GM19239 (cell line): ENCODE measurements at places on chromosomes 3 and 15.

DNA sequence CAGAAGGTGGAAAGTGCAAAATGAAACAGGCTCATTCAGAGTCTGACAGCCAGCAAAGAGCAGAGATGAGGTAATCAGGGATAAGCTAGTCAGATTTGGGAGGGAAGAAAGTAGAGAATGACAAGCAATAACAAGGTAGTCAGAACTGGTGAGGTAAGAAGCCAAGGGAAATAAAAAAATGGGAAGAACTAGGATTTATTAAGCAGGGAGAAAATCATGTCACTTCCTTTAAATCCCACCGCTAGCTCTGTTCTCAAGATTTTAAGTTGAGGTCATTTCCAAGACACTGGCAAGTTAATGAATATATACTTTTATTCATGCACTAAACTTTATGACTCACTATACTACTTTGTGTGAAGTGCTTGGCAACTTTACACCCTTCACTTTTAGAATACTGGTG, 1106.8 kb downstream of the IGSF11 start:
- DNase-seq: no peak

DNA sequence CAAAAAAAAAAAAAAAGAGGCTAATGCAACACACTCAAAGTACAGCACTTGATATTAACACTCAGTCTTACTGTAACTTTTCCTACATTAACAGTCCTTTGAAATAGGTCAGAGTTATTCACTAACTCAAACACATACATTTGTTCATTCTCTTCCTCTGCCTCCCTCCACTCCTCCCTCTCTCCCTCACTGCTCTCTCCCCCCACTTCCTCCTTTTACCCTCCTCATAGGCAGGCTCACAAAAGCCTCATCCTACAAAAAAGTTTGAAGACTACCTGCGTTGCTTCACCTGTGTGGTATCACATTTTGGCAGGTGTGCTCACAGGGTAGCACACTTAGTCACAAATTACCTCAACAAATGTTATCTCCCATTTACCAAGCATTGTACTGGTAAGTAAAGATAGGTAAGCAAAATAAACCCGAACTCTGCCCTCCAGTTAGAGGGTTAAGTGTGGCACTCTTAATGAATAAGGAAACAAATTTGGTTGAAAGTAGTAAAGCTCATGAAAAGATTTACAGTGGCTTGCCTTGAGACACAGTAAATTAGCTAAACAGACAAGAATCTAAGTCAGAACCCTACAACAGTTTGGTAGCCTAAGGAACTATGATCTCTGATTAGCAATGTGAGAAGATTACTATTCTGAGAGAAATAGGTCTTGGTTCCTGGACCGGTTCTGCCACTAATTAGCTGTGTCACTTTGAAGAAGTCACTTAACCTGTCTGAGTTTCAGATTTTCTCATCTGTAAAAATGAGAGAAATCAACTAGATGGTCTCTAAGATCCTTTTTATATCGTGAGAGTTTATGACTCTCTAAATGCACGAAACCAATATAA, 151.0 kb upstream of the MLF1 start:
- DNase-seq: no peak

DNA sequence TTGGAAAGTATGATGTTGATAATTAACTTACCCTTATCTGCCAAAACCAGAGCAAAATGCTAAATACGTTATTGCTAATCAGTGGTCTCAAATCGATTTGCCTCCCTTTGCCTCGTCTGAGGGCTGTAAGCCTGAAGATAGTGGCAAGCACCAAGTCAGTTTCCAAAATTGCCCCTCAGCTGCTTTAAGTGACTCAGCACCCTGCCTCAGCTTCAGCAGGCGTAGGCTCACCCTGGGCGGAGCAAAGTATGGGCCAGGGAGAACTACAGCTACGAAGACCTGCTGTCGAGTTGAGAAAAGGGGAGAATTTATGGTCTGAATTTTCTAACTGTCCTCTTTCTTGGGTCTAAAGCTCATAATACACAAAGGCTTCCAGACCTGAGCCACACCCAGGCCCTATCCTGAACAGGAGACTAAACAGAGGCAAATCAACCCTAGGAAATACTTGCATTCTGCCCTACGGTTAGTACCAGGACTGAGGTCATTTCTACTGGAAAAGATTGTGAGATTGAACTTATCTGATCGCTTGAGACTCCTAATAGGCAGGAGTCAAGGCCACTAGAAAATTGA, 59.7 kb downstream of the DCUN1D1 start:
- DNase-seq: no peak

GRCh38 chr3:32880225-32880624, 62.4 kb downstream of the TRIM71 start:
- no peak for DNase-seq

GRCh38 chr3:180184816-180185215, 148.1 kb upstream of the PEX5L start:
- DNase-seq: no peak

GRCh38 chr3:52787672-52788625, 6.6 kb upstream of the ITIH3 start:
- no peak for DNase-seq

GRCh38 chr3:90052425-90052950, 945.1 kb downstream of the EPHA3 start:
- DNase-seq: no peak

DNA sequence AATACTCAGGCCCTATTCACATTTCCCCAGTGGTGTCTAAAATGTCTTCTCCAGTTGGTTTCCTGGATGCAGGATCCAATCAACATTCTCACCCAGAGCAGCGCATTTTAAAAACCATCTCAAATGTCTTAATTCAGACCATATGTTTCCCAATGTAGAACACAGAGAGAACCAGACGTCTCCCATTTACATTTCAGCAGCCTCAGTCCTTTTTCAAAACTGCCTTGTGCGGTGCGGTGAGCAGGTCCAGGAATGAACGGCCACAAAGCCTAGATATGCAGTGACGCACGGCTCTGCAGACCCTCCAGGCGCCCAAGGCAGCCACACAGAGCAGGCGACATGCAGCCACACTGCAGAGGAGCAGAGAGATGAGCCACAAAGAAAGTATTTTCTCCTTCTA, 66.1 kb upstream of the MEX3B start:
- DNase-seq: no peak

- peak; percentile 7 for DNase-seq
These were observed 31.0 kb upstream of the ATOSA start for GRCh38 chr15:52710050-52710707.

- DNase-seq: no peak
These were observed 51.5 kb downstream of the PRKAR2A start for GRCh38 chr3:48795997-48796732.

- no peak for DNase-seq
These were observed 37.2 kb downstream of the SLC6A6 start for GRCh38 chr3:14439501-14440167.

DNA sequence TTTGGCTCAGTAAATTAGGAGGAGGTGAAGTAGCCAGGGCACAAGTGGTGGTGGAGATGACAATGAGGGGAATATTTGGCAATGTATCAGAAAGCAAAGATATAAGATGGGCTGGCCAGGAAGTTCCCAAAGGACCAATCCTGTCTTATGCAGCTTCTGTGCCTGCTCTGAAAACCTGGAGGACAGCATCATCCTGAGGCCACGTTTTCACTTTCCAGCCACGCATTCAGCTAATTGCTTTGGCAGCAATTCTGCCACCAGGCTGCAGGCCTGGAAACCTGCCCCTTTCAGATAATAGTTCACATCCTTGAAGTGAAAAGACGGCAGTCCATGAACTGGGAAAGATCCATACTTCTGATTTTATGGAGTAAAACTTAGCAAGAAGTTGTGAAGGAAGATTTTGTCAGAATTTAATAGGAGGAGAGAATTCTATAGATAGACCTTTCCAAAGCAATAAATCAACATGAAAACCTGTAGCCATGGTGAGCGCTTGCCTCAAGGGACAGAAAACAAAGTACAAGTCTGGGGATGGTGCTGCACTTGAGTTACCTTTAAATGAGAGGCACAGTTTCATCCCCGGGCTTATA, 682.5 kb downstream of the GRM7 start:
- DNase-seq: no peak

- DNase-seq: no peak
These were observed 11.1 kb downstream of the RUVBL1 start for GRCh38 chr3:128112357-128112968.

GRCh38 chr15:99446565-99447496, 119.0 kb upstream of the MEF2A start:
- no peak for DNase-seq

DNA sequence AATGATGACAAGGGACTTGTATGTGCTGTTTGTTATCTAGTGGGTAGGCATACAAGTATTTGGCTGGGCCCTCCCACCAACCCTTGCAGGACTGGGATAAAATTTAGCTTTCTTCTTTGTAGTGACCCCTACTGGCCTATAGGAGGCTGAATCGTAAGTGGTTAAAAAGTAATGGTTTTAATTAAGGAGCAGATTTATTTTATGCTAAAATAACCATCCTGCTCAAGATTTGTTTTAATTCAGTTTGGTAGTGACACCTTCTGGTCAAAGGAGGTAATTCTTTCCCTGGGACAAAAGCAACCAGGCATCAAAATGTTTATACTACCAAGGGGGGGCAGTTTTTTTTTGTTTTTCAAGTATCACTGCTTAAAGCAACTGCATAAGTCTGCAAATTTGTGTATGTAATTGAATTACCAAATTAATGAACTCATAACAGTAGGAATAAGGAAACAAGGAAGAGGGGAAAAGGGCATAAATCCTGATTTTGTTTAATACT, 70.7 kb downstream of the TOP2B start:
- no peak for DNase-seq

DNA sequence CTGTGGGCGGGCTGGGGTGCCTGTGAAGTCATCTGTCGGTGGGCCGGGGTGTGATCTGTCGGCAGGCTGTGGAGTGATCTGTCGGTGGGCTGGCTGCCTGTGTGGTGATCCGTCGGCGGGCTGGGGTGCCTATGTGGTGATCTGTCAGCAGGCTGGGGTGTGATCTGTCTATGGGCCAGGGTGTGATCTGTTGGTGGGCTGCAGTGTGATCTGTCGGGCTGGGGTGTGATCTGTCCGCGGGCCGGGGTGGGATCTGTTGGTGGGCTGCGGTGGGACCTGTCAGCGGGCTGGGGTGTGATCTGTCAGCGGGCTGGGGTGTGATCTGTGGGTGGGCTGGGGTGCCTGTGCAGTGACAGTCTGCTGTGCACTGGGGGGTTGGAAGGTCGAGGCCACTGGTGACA, 204.5 kb downstream of the XXYLT1 start:
- no peak for DNase-seq

DNA sequence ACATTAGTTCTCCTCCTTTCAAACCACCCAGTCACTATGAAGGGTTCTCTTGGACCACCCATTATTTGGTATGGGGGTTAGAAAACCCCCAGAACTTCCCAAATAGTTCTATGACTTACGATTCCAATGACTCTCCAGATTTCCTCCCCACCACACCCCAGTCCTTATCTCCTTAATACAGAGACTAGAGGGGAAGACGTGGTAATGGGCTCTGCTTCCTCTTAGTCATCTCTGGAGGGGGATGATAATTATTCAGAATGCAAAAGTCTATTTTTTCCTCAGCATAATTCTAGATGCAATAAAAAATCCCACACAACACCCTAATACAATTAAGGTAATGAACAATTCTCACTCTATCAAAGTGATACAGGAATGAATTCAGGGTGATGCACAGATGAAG, 48.9 kb upstream of the CFAP161 start:
- no peak for DNase-seq

DNA sequence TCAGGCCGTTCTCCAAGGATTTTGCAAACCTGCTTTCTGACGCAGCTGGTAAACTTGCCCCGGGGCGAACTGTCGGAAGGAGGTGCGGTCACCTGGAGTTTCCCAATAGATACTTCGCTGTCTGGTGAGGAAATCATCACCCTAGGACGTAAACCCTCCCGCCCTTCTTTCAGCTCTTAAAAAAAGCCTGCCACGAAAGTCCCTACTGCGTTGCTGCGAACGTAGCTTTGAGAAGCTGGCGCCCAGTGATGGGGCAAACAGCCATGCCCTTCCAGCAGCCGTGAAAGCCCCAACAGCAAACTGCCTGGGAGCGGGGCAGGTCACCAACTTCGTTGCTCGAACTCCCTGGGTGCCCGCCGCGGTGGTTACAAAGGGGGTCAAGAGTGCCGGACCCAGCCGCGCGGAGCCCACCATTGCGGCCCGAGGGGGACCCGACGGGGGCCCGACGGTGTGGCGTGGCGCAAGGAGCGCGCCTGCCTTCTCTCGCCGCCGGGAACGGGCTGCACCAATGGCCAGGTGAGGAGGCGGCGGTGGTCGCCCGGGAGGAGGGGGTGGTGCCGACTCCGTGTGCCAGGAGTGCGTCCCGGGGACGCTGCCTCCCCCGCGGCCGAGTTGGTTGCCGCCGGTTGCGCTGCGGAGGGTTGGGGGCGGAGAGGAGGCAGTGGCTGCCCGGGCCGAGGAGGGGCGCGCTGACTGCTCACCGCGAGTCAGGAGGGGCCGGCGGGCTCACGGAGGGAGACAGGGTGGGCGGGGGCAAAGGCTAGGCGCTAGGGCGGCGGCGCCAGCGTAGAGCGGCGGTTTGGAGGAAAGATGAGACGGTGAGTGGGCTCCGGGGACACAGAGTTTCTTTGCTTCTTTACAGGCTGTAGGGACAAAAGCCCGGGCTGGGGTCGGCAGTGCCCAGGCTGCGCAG, at the start of gene PHLDB2:
Gene PHLDB2, plus strand, starts transcription at position 205 of the 913 bp plus-strand sequence. CDS start 24,813 bp downstream, outside the sequence.
- DNase-seq: peak; percentile 18

DNA sequence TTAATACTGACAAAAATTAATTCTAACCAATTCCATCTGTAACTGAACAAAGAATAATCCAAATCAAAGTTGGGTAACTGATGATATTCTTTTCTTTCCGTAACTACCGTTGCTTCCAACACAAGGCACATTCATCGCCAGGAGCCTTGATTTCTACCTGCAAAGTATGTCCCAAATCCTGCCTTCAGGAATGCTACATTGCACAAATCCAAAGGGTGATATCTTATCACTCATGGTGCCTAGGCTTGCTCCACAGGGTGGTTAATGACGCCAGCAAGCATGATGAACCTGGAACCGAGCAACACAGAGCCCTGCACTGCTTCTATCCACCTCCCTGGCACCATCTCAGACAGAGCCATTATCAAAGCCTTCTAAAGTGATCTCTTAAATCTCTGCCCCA, 772.7 kb downstream of the ROBO1 start:
- no peak for DNase-seq

DNA sequence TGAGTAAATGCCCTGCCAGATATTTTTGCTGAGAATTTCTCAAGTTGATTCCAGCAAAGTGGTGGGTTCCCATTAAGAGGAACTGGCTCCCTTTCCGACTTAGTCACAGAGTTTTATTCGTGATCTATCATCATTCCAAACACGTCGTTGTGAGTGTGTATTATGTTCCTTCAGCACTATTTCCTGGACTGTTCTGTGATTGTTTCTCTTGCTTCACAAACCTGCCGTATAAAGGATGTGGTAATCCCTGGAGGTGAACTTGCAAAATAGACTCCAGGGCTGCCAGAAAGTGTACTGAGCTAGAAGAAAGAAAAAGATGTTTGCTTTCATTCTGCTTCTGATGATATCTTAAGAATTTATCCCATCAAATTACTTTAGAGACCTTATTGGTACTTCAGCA, 14.5 kb upstream of the CAPN3 start:
- no peak for DNase-seq

DNA sequence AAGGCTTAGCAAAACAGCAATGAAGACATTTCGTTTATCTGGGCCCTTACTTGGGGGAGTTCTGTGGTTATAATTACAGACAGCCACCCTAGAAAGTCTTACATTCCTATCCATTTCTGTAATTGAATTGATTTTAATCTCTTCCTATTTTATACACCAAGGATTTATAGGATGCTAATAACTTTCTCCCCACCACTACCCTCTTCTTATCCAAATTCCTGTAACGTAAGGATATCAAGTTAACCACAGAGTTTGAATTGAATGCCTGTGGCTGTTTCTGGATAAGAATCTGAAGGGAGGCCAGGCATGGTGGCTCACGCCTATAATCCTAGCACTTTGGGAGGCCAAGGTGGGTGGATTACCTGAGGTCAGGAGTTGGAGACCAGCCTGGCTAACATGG, 78.6 kb downstream of the MLH1 start:
- no peak for DNase-seq

GRCh38 chr3:143179603-143180002, 60.0 kb downstream of the CHST2 start:
- no peak for DNase-seq
